ENCODE measurements at places on chromosomes 2 and 18. TPM values are rescaled to one million over a fixed set of nuclear protein-coding genes. Genes with fewer than 3 reads are reported as not detected.

- DNase-seq = no peak
Measured at GRCh38 chr2:209809256-209809655, 37.6 kb downstream of the UNC80 start.

Gene REG3G
- not detected for polyA plus RNA-seq

GRCh38 chr18:76821875-76822505 lies 367 bp upstream of the ZNF236 start:
- DNase-seq = no peak

GRCh38 chr2:139544186-139544851 lies 764.1 kb upstream of the NXPH2 start:
- DNase-seq = no peak

GRCh38 chr18:58829263-58829662 lies 35.4 kb upstream of the ZNF532 start:
- no peak for DNase-seq
